CD4-positive, alpha-beta T cell treated with Interleukin-10 for 1 hour (primary cell): ENCODE measurements at places on chromosomes 7 and 10.
A peak's percentile ranks its signal among the peaks of the same experiment; 100 is the strongest.

DNA sequence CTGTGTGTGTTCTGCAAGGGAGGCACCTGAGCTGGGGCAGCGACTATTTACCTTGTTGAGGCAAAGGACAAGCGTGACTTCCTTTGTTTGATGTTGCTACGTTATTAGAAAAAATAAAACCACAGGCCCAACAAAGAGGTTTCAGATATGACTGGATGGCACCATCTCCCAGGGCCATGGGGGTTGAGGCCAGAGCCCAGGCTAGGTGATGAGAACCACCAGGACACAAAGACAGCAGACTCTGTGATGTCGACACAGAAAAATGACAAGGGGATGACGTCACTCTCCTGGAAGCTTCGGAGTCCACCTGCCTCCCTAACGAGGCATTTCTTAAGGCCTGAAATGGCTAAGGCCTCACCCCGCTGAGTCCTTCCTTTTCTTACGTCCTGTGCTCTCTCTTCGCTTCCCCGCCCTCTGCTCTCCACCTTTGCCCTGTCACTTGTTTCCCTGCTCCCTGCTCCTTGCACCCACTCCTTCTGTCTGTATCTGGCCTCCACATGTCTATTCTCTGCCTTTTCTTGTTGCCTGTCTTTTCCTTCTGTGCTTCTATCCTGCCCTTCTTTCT, 83.0 kb upstream of the ADRB1 start:
- DNase-seq, result peak; percentile 69

- no peak for DNase-seq
Observed at GRCh38 chr10:28169525-28169924, 133.3 kb downstream of the MPP7 start.

GRCh38 chr7:45259966-45260646, 102.5 kb downstream of the RAMP3 start:
- peak; percentile 61 for DNase-seq

DNA sequence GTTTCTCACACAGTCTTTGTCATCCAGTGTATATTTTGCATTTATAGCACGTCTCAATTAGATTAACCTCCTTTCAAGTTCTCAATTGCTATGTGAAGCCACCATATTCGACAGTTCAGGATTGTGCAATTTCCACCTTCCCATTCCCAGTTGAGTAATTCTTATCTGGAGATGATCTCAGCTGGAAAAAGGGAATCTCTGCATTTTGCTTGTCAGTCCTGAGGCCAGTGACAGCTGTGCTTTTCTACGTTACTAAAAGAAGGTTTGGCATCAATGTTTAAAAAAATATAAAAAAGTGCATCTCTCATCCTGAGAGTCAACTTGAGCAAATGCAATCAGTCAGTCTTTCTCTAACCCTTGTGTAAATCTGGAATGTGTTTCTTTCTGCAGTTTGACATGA, 247.7 kb downstream of the PRKG1 start:
- no peak for DNase-seq

DNA sequence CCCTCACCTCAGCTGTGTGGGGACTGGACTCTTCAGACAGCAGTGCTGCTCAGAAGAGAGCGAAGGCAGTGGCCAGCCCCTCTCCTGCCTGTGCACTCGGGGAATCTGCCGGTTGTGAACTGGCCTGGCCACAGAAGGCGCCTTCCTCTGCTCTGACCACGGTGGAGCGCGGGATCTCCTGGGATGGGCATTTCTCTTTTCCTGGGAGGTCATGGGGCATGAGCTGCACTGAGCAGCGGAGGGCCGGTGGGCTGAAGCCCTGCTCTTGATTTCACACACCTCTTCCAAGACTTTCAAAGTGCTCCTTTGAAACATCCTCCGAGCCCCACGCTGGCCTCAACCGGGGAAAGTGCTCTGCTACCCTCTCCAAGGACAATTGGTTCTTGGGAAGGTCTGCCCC, 125.6 kb upstream of the FAM20C start:
- no peak for DNase-seq

DNA sequence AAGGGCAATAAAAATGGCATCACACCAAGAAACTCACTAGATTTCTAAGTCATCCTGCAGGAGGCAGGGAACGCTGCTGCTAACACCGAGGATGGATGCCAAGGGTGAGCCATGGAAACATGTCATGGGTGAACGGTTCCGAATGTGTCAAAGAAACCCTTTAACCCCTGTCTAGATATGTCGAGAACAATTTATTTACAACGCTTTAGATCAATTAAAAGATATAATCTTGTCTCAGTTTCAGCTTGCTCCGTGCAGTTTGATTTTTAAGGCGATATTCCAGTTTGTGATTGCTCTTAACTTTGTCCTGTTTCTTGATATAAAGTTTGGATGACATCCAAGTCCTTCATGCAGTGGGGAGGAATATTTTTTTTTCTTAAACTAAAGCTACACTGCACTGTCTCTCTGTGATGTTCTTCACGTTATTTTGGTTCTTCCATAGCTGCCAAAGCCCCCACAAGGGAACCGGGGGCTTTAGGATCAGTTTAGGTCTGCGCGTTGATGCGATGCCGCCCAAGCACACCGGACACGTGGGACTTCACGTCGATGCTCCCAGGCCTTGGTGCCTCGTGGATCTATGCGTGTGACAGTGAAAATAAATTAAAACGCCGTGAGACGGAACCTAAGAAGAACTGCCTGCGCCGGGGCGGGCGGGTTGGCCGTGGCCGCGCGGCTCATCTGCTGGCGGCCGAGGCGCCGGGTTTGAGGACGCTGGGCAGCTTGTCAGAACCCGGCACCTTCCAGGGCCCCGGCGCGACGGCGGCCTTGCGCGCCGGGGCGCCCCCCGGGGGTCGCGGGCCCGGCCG, 220.3 kb downstream of the PHTF2 start:
- DNase-seq, result peak; percentile 5

- DNase-seq, result no peak
Observed at GRCh38 chr7:157652161-157652953, 315.6 kb downstream of the DNAJB6 start.

DNA sequence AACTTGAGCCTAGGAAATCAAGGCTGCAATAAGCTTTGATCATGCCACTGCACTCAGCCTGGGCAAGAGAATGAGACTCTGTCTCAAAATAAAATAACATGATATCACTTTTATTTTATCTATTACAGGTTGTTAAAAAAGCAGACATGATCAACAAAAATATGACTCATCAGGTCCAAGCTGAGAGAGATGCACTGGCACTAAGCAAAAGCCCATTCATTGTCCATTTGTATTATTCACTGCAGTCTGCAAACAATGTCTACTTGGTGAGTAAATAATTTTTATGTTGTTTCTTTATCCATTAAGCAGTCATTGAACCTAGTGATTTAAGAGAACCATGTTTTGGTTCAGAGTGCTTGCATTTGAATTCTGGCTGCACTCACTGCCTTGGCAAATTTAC, 3.3 kb downstream of the MASTL start:
- no peak for DNase-seq

- DNase-seq, result no peak
Observed at GRCh38 chr7:87497482-87497881, 22.0 kb upstream of the ABCB4 start.

DNA sequence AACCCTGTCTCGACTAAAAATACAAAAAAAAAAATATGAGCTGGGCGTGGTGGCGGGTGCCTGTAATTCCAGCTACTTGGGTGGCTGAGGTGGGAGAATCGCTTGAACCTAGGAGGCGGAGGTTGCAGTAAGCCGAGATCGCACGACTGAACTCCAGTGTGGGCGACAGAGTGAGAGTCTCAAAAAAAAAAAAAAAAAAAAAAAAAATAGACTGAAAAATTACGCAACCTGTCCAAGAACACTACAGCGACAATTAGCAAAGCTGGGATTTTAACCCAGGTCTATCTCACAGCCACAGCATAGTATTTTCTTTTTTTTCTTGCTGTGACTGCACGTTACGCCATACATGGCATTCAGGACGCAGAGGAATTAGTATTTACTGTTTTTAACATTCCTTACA, 1.1 kb upstream of the RABGEF1 start:
- no peak for DNase-seq

GRCh38 chr7:65953001-65953720, 28.9 kb downstream of the GUSB start:
- no peak for DNase-seq

DNA sequence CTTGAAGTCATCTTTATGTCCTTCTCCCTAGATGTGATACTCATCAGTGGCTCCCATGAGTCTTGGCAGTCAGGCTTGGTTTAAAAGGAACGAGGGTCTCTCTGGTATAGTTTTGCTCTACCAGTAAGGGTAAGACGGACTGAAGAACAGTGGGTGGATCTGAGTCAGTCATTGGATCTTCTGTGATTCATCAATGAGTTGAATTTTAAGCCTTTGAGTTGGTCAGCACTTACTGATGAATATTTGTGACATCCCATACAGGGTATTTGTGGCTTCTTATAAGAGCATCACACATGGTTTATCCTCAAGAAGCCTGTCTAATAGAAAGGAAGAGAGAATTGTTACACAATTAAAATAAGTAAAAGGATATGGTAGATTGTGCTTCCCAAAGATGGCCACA, 87.3 kb upstream of the NAMPT start:
- DNase-seq, result no peak

- no peak for DNase-seq
Observed at GRCh38 chr10:118960157-118961090, 69.1 kb upstream of the NANOS1 start.

DNA sequence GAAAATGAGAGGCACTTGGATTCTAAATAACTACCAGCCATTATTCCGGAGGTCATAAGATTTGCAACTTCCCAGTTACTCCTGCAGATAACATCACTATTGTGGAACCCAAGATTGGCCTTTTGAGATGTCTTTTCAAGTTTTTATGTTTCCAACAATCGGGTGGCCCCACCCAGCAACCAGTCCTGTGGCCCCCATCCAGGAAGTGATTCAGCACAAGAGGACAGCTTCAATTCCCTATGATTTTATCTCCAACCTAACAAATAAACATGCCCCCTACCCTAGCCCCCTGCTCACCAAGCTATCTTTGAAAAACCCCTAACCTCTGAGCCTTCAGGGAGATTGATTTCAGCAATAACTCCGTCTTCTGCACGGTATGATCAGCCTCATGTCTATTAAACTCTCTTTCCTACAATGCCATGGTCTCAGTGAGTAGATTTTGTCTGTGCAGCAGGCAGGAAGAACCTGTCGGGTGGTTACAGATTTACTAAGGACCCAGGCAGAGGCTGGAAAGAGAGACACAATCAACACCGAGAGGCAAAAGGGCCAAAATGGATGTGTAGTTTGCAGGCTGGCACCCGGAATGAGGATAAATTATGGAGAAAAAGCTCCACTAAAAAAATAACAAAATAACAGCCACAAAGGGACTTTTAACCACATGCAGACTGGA, 83.9 kb upstream of the UNC5B start:
- no peak for DNase-seq

- no peak for DNase-seq
Observed at GRCh38 chr10:131652438-131653139, 248.2 kb upstream of the PPP2R2D start.

DNA sequence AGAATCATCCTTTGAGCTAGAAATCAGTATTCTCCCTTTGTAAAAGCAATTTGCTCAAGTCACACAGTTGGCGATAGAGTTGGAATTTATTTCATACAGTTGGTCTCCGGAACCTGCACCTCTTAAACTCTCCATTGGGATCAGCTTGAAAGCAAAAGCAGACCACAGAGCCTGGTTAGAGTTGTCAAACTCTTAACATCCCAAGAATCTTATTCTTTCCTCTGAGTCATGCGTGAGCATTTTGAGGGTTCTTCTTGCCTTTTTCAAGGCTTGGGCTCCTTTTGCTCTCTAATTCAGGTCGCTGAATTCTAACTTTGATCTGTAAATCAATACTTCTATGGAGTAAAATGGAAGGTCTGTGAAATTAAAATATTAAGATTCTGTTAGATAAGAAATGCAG, 19.6 kb upstream of the SCIN start:
- no peak for DNase-seq

DNA sequence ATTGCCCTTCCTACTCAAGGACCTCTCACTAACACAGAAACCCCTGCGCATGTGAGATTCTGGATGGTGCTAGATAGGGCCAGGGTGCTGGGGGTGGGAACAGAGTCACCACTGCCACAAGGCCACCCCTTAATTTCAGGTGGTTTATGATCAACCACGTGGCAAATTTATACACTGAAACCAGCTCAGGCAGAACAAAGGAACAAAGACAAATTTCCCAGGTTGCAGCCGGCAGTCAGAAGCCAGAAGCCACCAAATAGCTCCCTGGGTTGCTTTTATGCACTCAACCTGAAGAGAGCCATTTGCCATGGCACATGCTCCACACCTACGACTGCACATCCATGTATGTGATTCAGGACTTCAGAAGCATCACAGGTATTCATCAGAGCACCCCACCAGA, 2.5 kb downstream of the VOPP1 start:
- DNase-seq, result peak; percentile 64

GRCh38 chr10:28375399-28376354, 72.8 kb upstream of the MPP7 start:
- DNase-seq, result no peak

- DNase-seq, result peak; percentile 48
Observed at GRCh38 chr10:5447611-5448071, 35.3 kb downstream of the NET1 start.

DNA sequence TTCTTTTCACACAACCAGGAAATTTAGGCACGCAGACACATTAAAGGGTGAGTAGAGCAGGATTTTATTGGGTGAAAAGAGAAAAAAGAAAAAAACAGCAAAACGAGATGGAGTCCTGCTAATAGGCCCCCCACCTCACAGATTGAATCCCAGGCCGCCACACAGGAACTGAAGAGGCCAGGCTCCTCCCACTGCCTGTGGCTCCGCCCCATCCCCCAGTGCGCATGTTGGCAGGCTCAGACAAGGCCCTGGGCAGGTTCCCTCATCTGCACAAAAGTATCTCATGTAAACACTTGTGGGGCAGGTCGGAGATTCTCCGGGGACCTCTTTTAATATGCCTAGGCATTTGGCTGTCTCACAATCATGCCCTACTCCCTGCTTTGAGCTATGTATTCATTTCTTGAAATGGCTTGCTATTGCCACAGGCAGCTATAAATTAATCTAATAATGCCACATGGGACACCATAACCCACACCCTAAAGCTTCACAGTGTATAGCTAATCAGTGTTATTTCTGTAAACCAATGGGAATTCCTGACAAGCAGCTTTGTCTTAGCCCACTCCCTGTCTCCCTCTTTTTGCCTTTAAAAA, 76.2 kb upstream of the KIF5B start:
- DNase-seq, result no peak

DNA sequence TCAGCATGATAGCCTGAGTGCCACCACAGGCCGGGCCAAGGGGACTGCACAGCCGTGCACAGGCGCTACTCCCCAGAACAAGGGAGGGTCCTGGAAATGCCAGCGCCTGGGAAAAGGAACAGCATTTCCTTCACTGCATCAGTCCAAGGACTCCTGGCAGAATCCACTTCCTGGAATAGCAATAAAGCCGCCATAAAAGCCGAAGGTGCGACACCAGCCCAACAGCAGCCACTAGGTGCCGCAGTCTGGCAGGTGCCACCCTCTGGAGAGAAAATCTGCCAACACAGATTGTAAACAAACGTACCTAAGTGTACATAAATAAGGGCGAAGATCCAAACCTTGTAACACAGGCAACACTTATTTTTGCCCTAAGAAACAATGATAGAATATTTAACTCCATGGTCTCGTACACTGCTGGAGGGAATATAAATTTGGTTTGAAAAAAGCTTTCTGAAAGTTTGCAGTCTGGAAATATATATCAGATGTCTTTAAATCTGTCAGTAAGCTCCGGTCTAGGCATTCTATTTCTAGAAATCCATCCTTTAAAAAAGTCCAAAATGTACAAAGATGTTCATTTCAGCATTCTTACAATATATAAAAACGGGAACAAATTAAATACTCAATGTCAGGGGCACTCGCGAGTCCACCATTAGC, 22.2 kb downstream of the VOPP1 start:
- no peak for DNase-seq
